ENCODE measurements at places on chromosomes 5 and 9.

- no peak for DNase-seq
Measured at GRCh38 chr5:28117273-28117672, 1078.9 kb upstream of the CDH9 start.

DNA sequence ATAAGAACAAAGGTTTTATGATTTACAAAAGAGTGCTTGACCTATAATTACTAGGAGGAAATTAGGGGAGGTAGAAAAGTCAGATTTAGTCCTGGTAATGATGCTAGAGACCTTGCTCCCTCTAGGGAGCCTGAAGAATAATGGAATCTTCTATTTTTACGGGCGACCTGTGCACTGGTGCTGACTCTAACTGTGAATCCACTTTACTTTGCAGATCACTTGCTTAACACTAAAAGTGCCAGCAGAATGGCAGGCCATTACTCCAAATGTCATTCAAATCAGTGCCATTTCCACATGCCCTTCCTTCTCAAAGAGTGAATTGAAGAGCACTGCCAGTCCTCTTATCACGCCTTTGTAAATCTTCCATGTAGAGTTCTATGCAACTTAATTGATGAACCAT is 359.4 kb upstream of the ARRDC3 start:
- DNase-seq = no peak

DNA sequence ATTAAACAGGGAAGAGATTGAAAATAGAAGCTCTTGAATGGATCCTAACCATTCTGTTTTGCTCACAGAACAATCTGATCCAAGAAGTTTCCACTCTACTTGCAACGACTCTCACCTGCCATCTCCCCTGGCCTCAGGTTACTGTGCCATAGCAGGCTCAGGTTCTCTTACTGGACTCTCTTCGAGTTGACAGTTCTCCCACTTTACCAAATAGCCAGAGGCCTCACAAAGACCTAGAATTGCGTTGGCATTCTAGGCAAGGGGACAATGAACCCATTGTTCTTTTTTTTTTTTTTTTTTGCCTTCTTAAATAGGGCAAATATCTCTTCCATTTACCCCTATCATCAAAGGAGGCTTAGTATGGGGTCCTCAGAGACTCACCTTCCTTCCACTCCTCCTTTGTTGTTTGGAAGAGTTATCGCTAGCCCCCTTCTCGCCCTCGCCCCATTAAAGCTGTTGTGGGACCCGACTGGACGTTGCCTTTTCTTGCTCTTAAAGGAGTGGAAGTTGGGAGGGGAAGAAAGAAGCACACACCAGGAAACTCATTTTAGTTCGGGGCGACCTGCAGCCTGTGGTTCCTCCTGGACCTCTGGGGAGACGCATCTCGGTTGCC is 688 bp upstream of the PLPPR1 start:
- no peak for DNase-seq

DNA sequence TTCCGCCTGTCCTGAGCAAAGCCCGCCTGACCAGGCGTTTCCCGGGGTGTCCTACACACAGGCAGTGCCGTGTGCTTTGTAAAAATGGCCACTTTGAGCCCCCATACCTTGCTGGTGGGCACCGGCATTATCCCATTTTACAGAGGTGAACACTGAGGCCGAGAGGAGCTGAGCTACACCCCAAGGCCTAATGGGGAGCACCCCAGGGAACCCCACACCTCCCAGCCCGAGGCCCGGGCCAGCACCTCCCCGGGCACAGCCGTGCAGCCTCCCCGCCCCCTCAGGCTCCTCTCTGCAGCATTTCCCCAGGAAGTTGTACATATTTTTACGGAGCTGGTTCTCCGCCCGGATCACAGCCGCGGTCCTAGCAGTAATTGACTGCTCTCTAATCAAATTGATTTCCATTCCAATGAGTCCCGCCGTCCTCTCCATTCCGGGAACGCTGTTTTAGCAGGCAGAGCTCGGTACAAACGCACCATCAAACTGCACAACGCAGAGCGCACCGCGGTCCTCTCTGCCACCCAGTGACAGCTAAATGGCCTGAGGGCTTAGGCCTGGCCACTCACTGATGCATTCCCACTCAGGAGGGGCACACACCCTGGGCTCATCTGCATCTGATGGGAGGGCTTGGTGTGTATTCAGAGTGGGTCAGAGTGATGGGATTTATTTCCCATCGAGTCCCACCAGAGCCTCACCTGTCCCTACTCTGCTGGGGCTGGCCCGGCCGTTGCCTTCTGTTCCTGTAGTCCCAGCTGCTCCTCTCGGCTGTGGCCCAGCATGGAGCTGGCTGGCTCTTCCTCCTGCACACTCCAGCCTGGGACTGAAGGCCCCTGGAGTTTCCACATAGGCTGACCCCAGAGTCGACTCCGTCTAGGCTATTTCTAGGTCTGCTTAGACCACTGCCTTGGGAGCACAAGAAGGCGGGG is 36.2 kb upstream of the UBAC1 start:
- no peak for DNase-seq

- DNase-seq = no peak
Measured at GRCh38 chr5:125045646-125046045, 299.2 kb upstream of the ZNF608 start.
